Stimulated activated CD8-positive, alpha-beta memory T cell treated with anti-CD3 and anti-CD28 coated beads, Interleukin-15, amount 100 ng/mL, for 1 hour (primary cell): ENCODE measurements at places on chromosomes 13 and 19.
A peak's percentile ranks its signal among the peaks of the same experiment; 100 is the strongest.

GRCh38 chr13:36959456-36960116 is 39.5 kb upstream of the SMAD9 start:
- DNase-seq, result no peak

- no peak for DNase-seq
Measured at GRCh38 chr13:44842158-44842557, 147.1 kb downstream of the NUFIP1 start.

DNA sequence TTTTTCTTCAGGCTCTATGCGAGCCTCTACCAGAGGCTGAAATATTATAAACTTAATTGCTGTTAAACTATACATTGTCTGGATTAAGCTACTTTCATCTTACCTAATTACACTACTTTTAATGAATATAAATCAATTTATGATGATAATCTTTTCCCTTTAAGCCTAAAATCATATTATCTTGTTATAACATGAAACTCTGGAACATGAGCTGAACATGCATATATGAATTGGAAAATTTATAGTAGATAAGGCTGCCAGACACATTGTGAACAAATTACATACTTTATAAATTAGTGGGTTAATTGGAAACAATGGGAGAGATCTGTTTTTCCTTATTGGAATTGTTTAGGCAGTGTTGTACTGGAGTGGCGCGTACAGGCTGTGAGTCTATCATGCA is 45.3 kb upstream of the ZDHHC20 start:
- DNase-seq, result no peak

DNA sequence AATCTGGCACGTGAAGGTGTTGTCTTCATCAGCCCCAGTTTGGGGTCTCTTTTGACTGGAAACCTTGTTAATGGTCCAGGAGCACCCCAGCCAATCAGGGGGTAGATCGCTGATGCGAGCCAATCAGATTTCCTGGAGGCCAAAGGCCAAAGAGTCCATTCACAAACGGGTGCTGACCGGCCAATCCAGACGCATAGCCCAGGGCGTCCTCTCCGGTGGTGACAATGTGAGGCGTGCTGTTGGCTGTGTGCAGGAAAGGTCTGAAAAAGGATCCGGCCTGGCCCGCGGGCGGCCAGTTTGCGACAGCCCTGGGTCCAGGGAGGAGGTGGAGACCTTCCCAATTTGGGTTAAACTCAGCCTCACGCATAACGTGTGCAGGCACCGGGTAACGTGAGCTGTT is 3.1 kb downstream of the MAST3 start:
- DNase-seq, result no peak

DNA sequence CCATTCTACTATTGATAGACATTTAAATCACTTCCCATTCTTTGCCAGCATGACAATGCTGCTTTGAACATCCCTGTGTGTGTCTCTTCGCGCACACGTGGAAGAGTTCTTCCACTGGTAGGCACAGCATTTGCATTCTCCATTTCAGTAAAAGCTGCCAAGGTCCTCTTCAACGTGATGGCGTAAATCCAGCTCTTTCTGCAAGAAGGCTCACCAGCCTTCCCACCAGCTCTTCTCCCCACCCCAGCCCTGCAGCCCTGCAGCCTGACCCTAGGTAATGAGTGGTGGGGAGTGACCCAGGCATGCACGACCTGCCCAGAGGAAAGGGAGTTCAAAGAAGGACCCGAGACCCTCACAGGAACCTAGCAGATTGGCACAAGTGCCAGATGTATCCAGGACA is 31.7 kb upstream of the FFAR2 start:
- no peak for DNase-seq

- no peak for DNase-seq
Measured at GRCh38 chr13:105920370-105920769, 615.1 kb downstream of the EFNB2 start.

- no peak for DNase-seq
Measured at GRCh38 chr13:112943309-112944125, 25.5 kb upstream of the MCF2L start.

- DNase-seq, result no peak
Measured at GRCh38 chr13:20547479-20547908, 19.5 kb upstream of the IFT88 start.

GRCh38 chr19:38032951-38033350 is 125.9 kb downstream of the SIPA1L3 start:
- DNase-seq, result no peak

GRCh38 chr13:41614671-41615527 is 157.5 kb downstream of the RGCC start:
- DNase-seq, result no peak

DNA sequence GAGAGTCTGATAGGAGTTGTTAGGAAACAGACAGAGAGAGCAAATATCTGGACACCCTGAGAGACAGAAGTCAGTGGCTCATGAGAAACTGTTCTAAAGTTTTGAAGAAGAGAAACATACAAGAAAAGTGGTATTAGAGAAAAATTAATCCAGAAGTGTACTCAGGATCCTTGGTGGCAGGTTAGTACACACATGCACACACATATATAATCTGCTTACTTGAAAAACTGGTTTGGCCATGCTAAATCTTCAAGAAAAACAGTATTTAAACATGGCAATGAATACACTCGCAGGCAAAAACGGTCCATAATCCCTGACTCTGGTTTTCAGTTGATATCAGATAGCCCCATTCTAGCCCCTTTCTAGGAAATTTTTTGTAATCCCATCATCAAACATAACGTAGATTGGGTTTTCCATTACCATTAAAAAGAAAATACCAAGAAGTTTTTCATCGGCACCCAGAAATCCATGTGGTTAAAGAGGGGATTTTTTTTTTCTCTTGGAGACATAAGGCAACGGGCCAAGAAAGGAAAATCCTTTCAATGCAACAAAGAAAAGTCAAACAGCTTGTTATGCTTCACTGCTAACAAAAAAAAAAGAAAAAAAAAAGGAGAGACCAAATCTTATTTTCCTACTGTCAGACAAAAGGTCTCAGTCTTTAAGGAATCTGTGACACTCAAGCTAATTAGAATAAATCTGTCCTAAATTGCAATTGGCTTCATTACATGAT is 178.0 kb upstream of the MIR17HG start:
- DNase-seq, result no peak

GRCh38 chr19:10891405-10892086 is 20.2 kb downstream of the CARM1 start:
- no peak for DNase-seq

GRCh38 chr13:50344717-50345116 is 329.5 kb downstream of the KCNRG start:
- DNase-seq, result no peak

DNA sequence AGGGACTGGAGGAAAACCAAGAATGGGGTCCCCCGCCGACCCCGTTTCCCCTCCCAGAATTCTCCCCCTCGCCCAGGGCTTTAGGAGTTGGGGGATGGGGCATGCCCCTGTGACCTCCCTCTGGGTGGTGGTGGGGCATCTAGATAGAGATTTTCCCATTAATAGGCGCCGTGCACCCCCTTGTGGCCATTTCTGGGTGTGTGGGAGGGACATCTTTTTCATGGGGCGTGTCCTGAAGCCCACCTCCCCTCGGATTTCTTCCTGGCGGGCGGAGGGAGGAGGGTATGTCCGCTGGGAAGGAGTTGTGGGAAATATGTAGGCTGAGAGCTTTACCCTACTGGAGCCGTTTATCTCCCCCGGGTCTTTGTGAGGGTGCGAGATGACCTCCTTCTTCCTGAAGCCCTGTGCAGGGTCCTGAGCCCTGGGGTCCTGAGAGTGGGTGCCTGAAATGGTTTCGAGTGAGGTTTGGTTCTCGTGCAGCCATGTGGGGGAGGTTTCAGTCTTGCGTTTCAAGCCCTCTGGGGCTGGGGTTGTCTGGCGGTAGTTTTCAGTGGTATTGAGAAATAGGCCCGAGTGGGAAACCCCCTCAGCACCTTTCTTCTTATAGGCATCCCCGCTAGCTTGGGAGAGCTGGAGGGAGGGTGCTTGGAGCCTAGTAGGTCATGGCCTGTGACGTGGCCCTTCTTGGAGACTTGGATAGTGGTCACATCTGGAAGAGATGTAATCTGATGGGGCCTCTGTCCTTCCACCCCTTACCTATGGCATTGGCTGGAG is 1.0 kb downstream of the PRMT1 start:
- DNase-seq, result peak; percentile 76

GRCh38 chr19:19064811-19065745 is 1.3 kb downstream of the SLC25A42 start:
- DNase-seq, result no peak

GRCh38 chr13:45327253-45327955 is 13.6 kb downstream of the TPT1 start:
- no peak for DNase-seq

DNA sequence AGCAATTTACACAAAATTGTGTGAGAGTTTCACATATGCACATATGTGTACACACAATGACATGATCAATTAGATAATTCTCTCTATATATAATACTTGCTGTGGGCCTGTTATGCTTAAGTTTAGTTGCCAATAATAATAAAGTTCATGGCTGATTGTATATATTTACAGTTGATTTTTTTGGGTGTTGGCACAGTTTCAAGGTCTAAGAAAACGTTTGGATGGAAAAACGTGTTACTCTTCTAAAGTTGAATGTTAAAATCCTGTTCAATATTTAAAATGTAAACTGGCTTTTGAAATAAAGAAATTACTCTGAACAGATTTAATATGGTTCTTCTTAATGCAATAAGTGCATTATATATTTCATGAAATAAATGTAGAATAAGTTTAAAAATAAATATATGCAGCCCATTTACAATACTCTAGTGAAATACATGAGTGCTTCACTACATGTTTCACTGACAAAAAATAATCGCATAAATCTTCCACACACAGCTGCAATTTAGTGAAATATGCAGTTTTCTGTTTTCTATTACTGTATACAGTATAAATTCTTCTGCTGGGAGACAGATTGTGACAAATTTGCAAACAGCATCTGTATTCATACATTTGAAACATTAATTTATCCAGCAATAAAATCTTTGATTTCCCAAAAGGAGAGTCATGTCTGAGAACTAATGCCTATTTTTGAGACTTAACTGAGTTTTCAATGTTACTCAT is 586.9 kb upstream of the KLHL1 start:
- no peak for DNase-seq

GRCh38 chr13:79406597-79406908 is 498 bp upstream of the RBM26 start:
- no peak for DNase-seq

DNA sequence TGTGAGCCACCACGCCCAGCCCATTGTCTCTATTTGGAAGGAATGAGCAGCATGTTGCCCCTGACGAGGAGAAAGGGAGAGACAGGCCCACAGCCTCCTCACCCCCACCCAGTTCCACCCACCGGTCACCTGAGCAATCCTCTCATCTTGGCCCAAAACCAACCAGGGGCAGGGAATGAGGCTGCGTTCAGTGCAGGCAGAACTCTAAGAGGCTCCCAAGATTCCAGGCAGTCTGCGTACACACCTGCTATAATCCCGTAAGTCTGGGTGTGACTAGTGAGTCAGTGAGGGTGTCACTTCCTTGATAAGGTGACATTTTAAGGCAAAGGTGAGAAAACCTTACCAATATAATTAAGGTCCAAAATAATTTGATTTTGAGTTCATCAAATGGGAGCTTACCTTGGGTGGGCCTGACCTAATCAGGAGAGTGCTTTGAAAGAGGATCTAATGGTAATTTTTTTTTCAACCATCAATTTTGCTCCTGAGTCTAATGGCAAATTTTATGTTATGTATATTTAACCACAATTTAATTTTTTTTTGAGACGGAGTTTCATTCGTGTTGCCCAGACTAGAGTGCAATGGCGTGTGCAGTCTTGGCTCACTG is 26.9 kb upstream of the KLF2 start:
- DNase-seq, result no peak

GRCh38 chr13:21616880-21617279 is 12.9 kb upstream of the MICU2 start:
- no peak for DNase-seq

DNA sequence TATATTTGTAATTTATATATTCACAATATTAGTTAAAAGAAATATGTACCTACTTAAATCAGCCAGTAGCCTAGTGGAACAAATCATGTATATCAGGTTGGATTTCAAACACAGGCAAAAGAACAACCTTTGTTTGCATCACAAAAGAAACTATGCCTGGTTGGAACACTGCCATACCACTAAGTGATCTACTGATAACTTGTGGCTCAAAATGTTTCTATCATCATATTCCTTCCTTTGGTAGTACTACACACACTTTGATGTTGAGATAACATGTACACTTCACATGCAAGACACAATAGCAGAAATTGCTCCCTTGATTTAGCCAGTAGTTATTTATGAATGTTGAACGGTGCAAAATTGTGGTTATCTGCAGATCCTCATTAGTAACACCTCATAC is 146.0 kb upstream of the GPC6 start:
- DNase-seq, result no peak

GRCh38 chr13:42883771-42884467 is 102.5 kb downstream of the FAM216B start:
- DNase-seq, result no peak

DNA sequence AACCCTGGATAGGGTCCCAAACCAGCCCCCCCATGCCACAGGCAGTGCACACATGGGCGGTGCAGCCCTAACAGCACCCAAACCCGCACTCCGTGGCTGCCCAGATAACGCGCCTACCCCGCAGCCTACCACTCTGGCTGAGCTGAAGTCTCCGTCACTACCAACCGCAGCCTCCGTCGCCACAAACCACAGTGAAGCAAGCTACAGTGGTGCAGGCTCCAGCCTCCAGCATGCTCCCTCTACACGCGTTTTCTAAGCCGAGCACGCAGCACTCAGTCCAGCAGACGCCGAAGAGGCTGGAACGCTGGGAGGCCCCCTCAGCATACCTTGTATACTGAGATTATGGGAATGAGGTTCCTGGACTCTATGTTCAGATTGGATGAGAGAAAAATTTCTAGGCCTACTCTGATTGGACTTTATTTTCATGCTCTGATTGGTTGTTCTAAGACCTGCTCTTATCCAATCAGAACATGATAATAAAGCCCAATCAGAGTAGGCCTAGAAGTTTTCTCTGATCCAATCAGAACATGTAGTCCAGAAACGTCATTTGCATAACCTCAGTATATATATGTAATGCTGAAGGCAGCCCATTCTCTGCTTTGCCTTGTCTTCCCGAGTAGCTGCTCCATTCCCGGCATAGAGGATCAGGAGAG is 56.7 kb upstream of the C1QTNF9B start:
- no peak for DNase-seq

DNA sequence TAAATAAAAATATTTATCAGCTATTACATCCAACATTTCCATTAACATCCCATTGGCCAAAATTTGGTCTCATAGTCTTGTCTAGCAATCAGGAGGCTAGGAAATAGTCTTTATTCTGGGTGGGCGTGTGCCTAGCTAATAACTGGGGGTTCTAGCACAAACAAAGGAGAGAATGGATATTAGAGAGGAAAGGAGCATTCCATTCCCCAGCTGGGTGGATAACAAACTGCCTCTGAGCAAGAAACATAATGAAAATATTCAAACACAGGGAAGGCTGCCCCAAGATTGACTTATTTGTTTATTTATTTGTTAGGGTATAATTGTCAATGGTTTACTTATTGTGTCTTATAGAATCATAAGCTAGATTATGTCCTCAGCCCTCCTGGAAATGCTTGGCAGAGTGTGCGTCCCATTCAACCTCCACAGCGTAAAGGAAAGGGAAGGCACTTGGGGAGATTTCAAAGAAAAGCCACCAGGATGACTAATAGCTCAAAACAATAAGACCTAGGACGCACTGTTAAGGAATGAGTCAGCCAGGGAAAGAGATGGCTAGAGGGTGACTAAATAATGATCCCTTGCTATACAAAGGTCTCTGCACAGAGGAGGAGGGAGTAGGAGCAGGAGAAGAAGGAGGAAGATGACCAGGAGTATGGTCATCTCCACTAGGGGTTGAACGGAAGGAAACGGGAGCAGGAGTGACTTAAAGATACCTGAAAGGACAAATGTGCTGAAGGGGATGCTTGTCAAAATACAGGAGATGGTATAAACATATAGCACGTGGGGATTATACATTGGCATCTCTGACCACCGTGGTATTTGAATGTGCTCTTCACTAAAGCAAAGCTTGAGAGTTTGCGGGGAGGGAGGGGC is 23.5 kb upstream of the USP12 start:
- DNase-seq, result no peak
